Nephron progenitor cell (in vitro differentiated cells): ENCODE measurements at places on chromosomes 5 and 9.

- H3K4me1 ChIP-seq: peaks cover 27% of the 10 kb centered on the region
- no peak overlapping the region for H3K27ac ChIP-seq
- peak overlapping the region; percentile 86 for H3K4me3 ChIP-seq
- peaks cover 44% of the 10 kb centered on the region for H3K27me3 ChIP-seq
- DNase-seq: no peak
- H3K36me3 ChIP-seq: no peaks in the 10 kb centered on the region
Measured at GRCh38 chr9:87338088-87338989, 159.3 kb upstream of the DAPK1 start.

DNA sequence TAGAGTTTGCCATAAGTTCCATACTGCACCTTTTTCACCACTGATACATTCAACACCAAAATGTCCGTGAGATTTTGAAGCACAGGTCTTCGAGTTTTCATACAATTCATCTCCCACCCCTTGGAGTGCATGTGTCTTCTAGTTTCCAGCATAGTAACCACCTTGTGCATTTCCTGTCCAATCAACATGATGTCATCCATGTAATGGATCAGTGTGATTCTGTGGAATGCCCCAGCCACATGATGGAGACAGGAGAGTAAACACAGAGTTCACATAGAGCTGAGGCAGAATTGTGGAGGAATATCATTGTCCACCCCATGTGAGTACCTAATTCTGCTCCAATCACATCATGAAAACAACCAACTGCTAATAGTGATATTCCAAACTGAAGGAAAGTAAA is 441.5 kb upstream of the CDH6 start:
- H3K27me3 ChIP-seq: no peaks in the 10 kb centered on the region
- DNase-seq: no peak
- no peak overlapping the region for H3K27ac ChIP-seq
- no peaks in the 10 kb centered on the region for H3K4me1 ChIP-seq
- H3K36me3 ChIP-seq: no peaks in the 10 kb centered on the region
- no peak overlapping the region for H3K4me3 ChIP-seq

GRCh38 chr5:54561651-54562050 is 44.1 kb downstream of the SNX18 start:
- H3K36me3 ChIP-seq: no peaks in the 10 kb centered on the region
- H3K27me3 ChIP-seq: no peaks in the 10 kb centered on the region
- H3K4me3 ChIP-seq: no peak overlapping the region
- DNase-seq: no peak
- H3K4me1 ChIP-seq: no peaks in the 10 kb centered on the region

GRCh38 chr5:124902097-124902821 is 155.8 kb upstream of the ZNF608 start:
- H3K36me3 ChIP-seq: peaks cover 12% of the 10 kb centered on the region
- H3K4me3 ChIP-seq: peak overlapping the region; percentile 33
- H3K4me1 ChIP-seq: peaks cover 63% of the 10 kb centered on the region
- peak overlapping the region; percentile 87 for H3K27ac ChIP-seq
- H3K27me3 ChIP-seq: no peaks in the 10 kb centered on the region
- no peak for DNase-seq

- no peaks in the 10 kb centered on the region for H3K36me3 ChIP-seq
- peak; percentile 58 for DNase-seq
- H3K27ac ChIP-seq: no peak within 1 kb of the TSS
- H3K27me3 ChIP-seq: peaks cover 87% of the 10 kb centered on the region
Measured at GRCh38 chr9:130938652-130939404, at the start of gene FIBCD1. FIBCD1 (minus strand) TSS chr9:130939247; CDS start chr9:130938607, 640 bp downstream.

DNA sequence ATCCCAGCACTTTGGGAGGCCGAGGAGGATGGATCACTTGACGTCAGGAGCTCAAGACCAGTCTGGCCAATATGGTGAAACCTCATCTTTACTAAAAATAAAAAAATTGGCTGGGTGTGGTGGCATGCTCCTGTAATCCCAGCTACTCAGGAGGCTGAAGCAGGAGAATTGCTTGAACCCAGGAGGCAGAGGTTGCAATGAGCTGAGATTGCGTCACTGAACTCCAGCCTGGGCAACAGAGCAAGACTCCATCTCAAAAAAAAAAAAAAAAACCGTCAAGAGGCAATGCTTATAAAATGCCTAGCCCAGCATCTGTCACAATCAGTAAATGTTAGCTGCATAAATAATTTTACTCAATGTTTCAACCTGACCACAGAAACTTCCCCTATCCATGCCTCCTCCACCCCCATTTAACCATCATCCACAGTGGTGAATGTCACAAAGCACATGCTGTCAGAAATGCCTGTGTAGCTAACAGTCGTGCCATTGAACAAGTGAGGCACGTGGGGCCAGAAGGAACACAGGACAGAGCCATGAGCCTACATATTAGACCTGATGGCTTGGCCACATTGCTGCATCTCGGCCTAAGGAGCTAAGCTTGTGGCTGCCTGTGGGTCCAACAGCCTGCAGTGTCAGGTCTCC is 16.8 kb upstream of the TCOF1 start:
- H3K36me3 ChIP-seq: no peaks in the 10 kb centered on the region
- H3K27me3 ChIP-seq: peaks cover 3% of the 10 kb centered on the region
- peaks cover 27% of the 10 kb centered on the region for H3K4me1 ChIP-seq

GRCh38 chr5:57844410-57844809 is 361.8 kb upstream of the ACTBL2 start:
- H3K36me3 ChIP-seq: no peaks in the 10 kb centered on the region
- H3K4me1 ChIP-seq: peaks cover 30% of the 10 kb centered on the region
- H3K27ac ChIP-seq: no peak overlapping the region
- H3K27me3 ChIP-seq: peaks cover 6% of the 10 kb centered on the region
- no peak for DNase-seq

- H3K27ac ChIP-seq: no peak overlapping the region
- H3K4me1 ChIP-seq: peaks cover 65% of the 10 kb centered on the region
- DNase-seq: no peak
- peak overlapping the region; percentile 69 for H3K4me3 ChIP-seq
- H3K36me3 ChIP-seq: peaks cover 4% of the 10 kb centered on the region
Measured at GRCh38 chr9:134064711-134065110, 3.1 kb downstream of the BRD3 start.

GRCh38 chr5:39284552-39284951 is 65.2 kb upstream of the FYB1 start:
- no peak overlapping the region for H3K4me3 ChIP-seq
- H3K4me1 ChIP-seq: no peaks in the 10 kb centered on the region
- DNase-seq: no peak
- H3K36me3 ChIP-seq: peaks cover 4% of the 10 kb centered on the region

GRCh38 chr9:87039809-87040392 is 92.6 kb upstream of the GAS1 start:
- H3K4me1 ChIP-seq: peaks cover 63% of the 10 kb centered on the region
- peak overlapping the region; percentile 82 for H3K4me3 ChIP-seq
- peaks cover 16% of the 10 kb centered on the region for H3K36me3 ChIP-seq
- H3K27me3 ChIP-seq: no peaks in the 10 kb centered on the region

- no peak overlapping the region for H3K27ac ChIP-seq
- H3K4me1 ChIP-seq: no peaks in the 10 kb centered on the region
- H3K27me3 ChIP-seq: peaks cover 32% of the 10 kb centered on the region
- no peak for DNase-seq
- no peaks in the 10 kb centered on the region for H3K36me3 ChIP-seq
Measured at GRCh38 chr5:1540166-1540565, 16.4 kb upstream of the LPCAT1 start.

GRCh38 chr5:73365990-73366667 is 82.4 kb downstream of the FOXD1 start:
- peaks cover 6% of the 10 kb centered on the region for H3K27me3 ChIP-seq
- peaks cover 25% of the 10 kb centered on the region for H3K4me1 ChIP-seq
- no peak for DNase-seq

GRCh38 chr5:133848341-133848811 is 120.0 kb downstream of the C5orf15 start:
- H3K27me3 ChIP-seq: peaks cover 24% of the 10 kb centered on the region
- H3K4me3 ChIP-seq: no peak overlapping the region

DNA sequence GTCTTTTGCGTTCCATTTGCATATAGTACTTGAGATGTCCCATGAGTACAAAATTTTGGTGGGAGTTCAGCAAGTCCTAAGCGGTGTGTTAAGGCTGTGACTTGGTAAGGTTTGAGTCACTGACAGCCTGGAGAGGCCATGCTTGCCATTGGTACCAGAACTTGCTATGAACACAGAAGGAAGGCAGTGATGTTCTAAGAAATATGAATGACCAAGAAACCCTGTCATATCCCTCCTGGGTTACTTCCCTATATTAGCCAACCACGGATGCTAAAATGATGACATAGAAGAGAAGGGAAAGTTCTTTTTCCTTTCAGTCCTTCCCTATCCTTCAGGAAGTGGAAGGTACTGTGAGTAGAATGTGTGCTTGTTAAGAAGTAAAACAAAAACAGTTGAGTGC is 136.7 kb downstream of the GCNT1 start:
- H3K27me3 ChIP-seq: peaks cover 3% of the 10 kb centered on the region
- H3K36me3 ChIP-seq: no peaks in the 10 kb centered on the region
- peak overlapping the region; percentile 18 for H3K27ac ChIP-seq
- H3K4me3 ChIP-seq: peak overlapping the region; percentile 10
- no peak for DNase-seq
- H3K4me1 ChIP-seq: peaks cover 72% of the 10 kb centered on the region

GRCh38 chr5:124179819-124180218 is 566.6 kb downstream of the ZNF608 start:
- H3K27ac ChIP-seq: no peak overlapping the region
- no peak for DNase-seq
- peaks cover 9% of the 10 kb centered on the region for H3K36me3 ChIP-seq

DNA sequence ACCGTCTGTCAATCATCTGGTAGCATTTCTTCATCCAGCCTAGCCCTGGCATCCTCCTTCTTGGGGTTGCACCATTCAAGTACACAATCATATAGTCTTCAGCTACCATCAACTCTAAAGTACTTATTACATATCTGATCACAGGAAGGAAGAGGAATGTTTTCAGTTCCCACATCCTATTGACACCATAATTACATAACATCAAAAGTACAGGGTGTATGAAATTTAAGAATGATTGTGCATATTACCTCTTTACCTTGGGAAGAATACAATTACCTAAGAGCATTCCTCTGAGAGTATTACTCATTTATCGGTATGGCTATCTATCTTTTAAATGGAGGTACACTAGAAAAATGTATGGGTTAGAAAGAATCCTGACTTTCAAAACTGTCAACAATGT is 126.8 kb upstream of the PCA3 start:
- DNase-seq: no peak
- peaks cover 3% of the 10 kb centered on the region for H3K27me3 ChIP-seq
- no peaks in the 10 kb centered on the region for H3K36me3 ChIP-seq
- no peak overlapping the region for H3K4me3 ChIP-seq

DNA sequence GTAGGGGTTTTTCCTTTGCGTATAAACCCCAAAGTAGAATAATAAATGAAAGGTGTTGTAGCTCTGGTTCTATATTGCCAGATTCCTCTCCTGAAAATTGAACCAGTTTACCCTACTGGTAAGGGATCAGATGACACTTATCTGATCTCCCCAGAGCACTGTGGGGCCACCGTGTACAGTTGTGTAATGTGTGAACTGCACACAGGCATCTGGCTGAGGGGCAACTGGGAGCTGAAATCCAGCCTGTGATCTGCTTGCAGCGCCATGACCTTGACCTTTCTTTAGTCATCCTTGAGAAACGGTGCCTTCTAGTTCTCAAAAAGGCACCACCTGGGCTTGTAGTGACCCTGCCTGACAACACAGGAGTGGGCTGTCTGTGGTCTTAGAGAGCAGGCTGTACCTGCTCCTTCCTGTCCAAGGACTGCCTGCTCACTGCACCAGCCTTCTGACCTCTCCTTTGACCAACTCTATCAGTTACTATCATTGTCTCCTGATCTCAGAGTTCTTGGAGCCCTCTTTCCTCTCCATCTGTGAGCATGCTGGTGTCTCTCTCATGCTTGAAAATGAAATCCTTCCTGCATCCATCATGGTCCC is 40.2 kb downstream of the PDE6A start:
- peaks cover 11% of the 10 kb centered on the region for H3K4me1 ChIP-seq
- peak; percentile 15 for DNase-seq
- H3K36me3 ChIP-seq: no peaks in the 10 kb centered on the region
- H3K27me3 ChIP-seq: peaks cover 27% of the 10 kb centered on the region
- no peak overlapping the region for H3K27ac ChIP-seq
- H3K4me3 ChIP-seq: no peak overlapping the region

- peak overlapping the region; percentile 6 for H3K27ac ChIP-seq
- H3K27me3 ChIP-seq: no peaks in the 10 kb centered on the region
- DNase-seq: no peak
- no peak overlapping the region for H3K4me3 ChIP-seq
- H3K4me1 ChIP-seq: peaks cover 13% of the 10 kb centered on the region
Measured at GRCh38 chr9:77933019-77933418, 98.6 kb downstream of the GNAQ start.

DNA sequence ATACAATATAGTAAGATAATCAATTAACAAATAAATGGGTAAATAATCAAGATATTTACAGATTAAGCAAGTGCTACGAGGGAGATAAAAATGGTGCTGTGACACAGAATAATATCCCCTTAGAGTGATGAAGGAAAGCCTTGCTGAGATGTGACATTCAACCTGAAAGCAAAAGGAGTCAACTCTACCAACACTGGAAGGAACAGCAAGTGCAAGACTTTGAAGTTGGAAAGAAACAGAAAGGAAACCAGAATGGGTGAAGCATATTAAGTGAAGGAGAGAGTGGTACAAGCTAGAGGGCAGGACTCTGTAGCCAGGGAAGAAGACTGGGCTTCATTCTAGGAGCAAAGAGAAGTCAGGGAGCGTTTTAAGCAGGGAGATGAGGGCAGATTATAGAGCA is 12.2 kb upstream of the MEGF9 start:
- H3K27ac ChIP-seq: no peak overlapping the region
- peaks cover 26% of the 10 kb centered on the region for H3K4me1 ChIP-seq
- peaks cover 46% of the 10 kb centered on the region for H3K27me3 ChIP-seq

GRCh38 chr5:74576941-74577456 is 63.5 kb downstream of the ENC1 start:
- DNase-seq: no peak
- no peaks in the 10 kb centered on the region for H3K36me3 ChIP-seq
- no peak overlapping the region for H3K27ac ChIP-seq
- H3K4me3 ChIP-seq: no peak overlapping the region
- H3K4me1 ChIP-seq: peaks cover 13% of the 10 kb centered on the region

DNA sequence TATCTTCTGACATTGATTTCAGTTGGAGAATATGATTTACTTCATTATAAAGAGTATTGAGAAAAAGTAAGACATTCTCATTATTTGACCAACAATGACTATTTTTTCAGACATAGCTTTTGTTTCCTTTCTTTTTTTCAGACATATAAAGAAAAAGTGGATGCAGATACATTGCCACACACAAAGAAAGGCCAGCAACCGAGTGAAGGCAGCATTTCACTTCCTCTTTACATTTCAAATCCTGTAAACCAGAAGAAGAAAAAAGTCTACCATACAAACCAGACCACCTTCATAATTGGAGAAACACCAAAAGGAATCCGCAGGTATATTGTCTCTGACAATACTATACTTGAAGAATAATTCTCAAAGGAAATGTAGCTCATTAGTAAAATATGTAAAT is 128.9 kb downstream of the ERCC6L2 start:
- H3K36me3 ChIP-seq: peaks cover 44% of the 10 kb centered on the region
- H3K27me3 ChIP-seq: peaks cover 3% of the 10 kb centered on the region
- peaks cover 13% of the 10 kb centered on the region for H3K4me1 ChIP-seq
- no peak overlapping the region for H3K4me3 ChIP-seq

- peaks cover 22% of the 10 kb centered on the region for H3K27me3 ChIP-seq
- peak overlapping the region; percentile 50 for H3K27ac ChIP-seq
- no peak for DNase-seq
- H3K36me3 ChIP-seq: no peaks in the 10 kb centered on the region
- peaks cover 83% of the 10 kb centered on the region for H3K4me1 ChIP-seq
- peak overlapping the region; percentile 5 for H3K4me3 ChIP-seq
Measured at GRCh38 chr5:171521219-171521633, 101.8 kb downstream of the FGF18 start.

GRCh38 chr9:88586452-88586851 is 51.5 kb downstream of the NXNL2 start:
- no peak for DNase-seq
- no peaks in the 10 kb centered on the region for H3K4me1 ChIP-seq
- peaks cover 12% of the 10 kb centered on the region for H3K27me3 ChIP-seq
- H3K36me3 ChIP-seq: no peaks in the 10 kb centered on the region
- H3K27ac ChIP-seq: no peak overlapping the region

- no peaks in the 10 kb centered on the region for H3K27me3 ChIP-seq
- no peak overlapping the region for H3K4me3 ChIP-seq
- DNase-seq: no peak
Measured at GRCh38 chr5:17895288-17896033, 261.2 kb downstream of the TAF11L14 start.
